COR-L47 (cell line): ENCODE measurements at places on chromosomes 5 and 9.

GRCh38 chr5:81316571-81316970 is 15.2 kb downstream of the ZCCHC9 start:
- no peak for DNase-seq

- DNase-seq = no peak
Observed at GRCh38 chr9:111455638-111456037, 28.5 kb downstream of the ECPAS start.

- DNase-seq = peak; percentile 45
Observed at GRCh38 chr5:74124826-74125225, 498.8 kb downstream of the ARHGEF28 start.

- no peak for DNase-seq
Observed at GRCh38 chr5:159698322-159698721, 218.0 kb upstream of the ADRA1B start.

GRCh38 chr9:109068764-109069163 is 51.0 kb downstream of the TMEM245 start:
- DNase-seq = no peak

GRCh38 chr5:173025651-173026050 is 30.5 kb upstream of the CREBRF start:
- DNase-seq = no peak

- DNase-seq = no peak
Observed at GRCh38 chr5:10702040-10702629, 58.9 kb downstream of the DAP start.

GRCh38 chr5:176664886-176665285 is 17.6 kb downstream of the TSPAN17 start:
- DNase-seq = no peak

GRCh38 chr5:39116344-39117170 is 42.4 kb upstream of the RICTOR start:
- no peak for DNase-seq

DNA sequence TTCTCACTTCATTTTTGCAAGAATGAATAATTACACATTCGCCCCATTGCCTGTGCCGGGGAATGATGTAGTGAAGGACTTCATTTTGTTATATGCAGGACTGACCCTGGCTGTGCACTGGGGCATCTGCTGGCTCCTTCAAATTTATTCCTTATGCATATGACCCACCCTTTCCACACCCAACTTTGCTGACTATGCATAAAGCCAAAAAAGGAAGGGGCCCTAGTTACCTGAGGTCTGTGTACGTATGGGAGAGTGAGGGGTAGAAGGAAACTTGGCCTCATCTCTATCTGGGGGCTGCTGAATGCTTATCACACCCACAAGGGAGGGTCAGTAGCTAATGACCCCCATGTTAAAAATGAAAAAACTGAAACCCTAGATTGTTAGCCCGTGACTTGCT is 259.6 kb downstream of the SMARCA2 start:
- no peak for DNase-seq

GRCh38 chr5:102918986-102919610 is 164.0 kb downstream of the PAM start:
- no peak for DNase-seq

GRCh38 chr5:6475626-6476312 is 27.1 kb downstream of the UBE2QL1 start:
- DNase-seq = peak; percentile 14

DNA sequence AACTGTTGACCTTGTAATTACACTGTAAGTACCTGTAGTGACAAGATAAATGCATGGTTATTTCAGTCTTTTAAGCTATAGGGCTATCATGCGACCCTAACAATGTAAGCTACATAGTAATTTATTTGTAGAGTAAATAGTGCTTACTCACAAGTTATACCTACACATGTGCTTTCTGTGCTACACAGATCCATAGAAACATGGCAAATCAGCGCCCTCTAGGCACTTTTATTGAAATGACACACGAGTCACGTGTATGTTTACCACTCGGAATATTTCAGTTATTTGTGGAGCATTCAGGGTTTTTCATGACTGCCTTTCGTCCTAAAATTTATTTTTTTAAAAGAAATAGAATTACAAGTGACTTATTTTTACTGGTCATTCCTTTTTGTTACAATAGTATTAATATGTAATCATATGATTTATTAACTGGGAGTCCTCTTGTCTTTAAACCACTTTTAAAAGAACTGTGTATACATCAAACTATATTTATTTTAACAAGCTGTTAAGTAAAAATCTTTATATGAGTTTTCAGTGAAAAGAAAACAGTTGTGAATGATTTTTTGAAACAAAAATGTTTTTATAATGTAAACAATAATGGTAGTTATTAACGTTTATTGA is 1242.3 kb upstream of the WWC1 start:
- DNase-seq = peak; percentile 51

GRCh38 chr5:156479849-156480248 is 152.9 kb downstream of the SGCD start:
- no peak for DNase-seq

GRCh38 chr9:116812231-116813030 is 125.3 kb downstream of the TRIM32 start:
- DNase-seq = no peak

DNA sequence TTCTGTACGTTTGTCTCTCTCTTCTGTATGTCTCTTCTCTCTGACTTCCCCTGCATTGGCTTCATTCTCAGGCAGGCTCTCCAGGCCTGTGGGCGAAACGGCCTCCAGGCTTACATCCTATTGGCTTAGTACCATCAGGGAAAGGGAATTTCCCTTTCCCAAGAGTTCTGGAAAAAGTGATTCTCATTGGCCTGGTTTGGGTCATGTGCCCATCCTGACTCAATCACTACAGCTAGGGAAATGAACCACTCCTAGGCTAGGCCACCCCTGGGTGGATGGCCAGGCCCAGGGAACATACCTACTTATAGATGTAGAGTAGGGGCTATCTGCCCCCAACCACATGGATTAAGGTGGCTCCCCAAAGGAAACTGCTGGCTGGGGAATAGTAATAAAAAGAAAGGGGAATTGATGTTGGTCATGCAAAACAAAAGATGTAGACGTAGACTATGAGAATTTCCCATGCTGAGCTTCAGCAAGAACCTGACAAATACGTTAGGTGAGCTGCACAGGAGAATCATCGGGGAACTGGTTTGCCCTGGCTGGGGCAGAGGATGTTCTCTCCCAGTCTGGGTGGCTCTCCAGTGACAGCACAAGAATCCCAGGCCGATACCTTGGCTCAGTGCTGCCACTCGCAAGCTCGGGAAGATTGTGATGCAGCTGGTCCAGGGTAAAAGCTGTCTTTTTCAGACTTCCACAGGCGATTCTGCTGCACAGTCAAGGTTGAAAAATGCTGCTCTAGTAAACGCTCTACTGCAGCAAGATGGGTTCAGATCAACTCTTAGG is 3.7 kb upstream of the EGR1 start:
- no peak for DNase-seq

DNA sequence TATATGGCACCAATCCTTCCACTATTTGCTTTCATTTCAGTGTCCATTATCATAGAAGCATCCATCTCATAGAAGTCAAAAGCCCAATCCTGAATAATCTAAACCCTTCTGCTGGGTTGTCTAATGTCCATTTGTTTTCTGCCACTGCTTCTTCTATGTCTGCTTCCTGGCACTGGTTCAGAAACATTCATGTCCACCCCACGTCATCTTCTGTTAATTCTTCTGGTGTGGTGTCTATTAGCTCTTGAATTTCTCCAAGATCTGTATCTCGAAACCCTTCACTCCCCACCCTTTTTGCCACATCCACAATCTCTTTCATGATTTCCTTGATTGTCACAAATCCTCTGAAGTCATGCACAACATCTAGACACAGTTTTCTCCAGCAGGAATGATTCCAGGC is 23.2 kb upstream of the GOLGA1 start:
- no peak for DNase-seq

- DNase-seq = no peak
Observed at GRCh38 chr9:131625790-131626670, 80.7 kb downstream of the PRRT1B start.

- no peak for DNase-seq
Observed at GRCh38 chr5:167219298-167219697, 1072.1 kb upstream of the WWC1 start.

GRCh38 chr5:74624931-74625505 is 15.5 kb downstream of the ENC1 start:
- DNase-seq = no peak

- DNase-seq = no peak
Observed at GRCh38 chr9:127778280-127779135, at the start of gene SH2D3C. SH2D3C (minus strand) TSS chr9:127778666; CDS start chr9:127778627, 39 bp downstream.

DNA sequence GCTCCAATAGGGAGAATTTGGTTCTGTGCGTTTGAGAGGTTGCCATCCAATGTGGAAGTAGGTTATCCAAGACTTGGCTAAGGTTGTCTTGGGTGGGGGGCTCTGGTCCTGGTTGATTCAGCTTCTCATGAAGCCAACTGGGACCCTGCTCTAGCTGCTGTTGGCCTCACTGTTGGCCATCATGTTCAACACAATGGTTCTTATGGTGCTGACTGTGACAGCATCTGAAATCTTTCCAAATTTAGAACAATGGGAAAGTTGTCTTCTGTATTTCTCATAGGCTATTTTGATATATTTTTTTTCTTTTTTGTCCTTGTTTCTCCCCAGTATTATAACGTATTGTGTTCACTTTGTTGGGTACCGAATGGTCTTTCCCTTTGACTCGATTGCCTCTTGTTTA is 71.9 kb downstream of the GDNF start:
- no peak for DNase-seq

DNA sequence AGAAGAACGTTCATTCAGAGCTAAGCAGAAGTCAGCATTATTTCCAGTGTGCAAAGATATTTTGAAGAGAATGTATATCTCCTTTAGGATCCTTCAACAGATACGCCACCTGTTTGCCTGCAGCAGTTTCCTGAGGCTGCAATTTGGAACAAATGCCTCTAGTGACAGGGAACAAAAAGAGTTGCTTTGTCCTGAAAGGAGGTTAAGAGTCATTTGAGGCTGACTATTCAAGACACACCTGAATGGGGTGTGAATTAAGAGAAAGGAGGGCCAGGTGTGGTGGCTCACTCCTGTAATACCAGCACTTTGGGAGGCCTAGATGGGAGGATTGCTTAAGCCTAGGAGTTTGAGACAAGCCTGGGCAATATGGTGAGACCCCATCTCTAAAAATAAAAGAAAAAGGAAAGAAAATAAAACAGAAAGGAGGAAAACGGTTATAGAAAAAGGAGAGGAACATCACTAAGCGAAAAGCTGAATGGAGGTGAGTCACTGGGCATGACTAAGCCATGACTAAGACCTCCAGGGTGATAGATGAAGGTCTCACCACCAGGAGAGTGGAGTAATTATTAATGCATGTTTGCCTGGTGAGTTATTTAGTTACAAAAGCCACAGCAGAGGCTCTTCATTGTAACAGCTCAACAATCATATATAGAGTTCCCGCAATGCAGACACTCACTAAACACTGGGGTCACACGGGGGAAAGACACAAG is 255.2 kb upstream of the TNC start:
- no peak for DNase-seq

DNA sequence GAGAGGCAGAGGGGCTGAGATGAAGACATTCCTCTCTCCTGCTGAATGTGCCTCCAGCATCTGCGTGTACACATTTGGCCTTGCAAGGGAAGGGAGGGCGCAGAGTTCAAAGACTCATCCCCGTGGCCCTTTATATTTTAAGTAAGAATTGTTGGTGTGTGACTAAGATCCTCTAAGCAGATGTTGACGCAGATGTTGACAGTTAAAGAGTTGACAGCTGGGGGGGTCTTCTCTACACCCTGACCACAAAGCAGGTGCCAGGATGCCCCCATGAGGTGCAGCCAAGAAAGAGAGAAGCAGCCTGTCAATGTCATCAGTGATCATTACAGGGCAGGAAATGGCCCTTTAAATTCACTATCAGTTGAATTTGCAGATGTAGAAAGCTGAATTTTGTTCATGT is 262.9 kb downstream of the IRX1 start:
- no peak for DNase-seq

DNA sequence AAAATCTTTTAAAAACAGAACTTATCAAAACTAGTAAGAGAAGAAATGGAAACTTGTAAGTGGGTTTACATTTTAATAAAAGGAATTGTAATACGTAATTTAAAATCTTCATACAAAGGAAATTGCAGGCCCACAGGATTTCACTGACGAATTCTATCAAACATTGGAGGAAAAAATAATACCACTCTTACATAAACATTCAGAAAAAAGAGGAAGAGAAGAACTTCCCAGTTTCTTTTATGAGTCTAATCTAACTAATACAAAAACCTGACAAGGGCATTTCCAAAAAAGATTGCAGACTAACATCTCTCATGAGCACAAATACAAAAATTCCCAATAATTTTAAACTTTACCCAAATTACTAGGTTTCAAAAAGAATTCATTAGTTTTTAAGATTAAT is 149.0 kb downstream of the RANBP17 start:
- DNase-seq = no peak

- no peak for DNase-seq
Observed at GRCh38 chr9:125038166-125038565, 97.3 kb upstream of the GOLGA1 start.

- DNase-seq = peak; percentile 62
Observed at GRCh38 chr5:58077416-58077815, 382.5 kb downstream of the PLK2 start.

DNA sequence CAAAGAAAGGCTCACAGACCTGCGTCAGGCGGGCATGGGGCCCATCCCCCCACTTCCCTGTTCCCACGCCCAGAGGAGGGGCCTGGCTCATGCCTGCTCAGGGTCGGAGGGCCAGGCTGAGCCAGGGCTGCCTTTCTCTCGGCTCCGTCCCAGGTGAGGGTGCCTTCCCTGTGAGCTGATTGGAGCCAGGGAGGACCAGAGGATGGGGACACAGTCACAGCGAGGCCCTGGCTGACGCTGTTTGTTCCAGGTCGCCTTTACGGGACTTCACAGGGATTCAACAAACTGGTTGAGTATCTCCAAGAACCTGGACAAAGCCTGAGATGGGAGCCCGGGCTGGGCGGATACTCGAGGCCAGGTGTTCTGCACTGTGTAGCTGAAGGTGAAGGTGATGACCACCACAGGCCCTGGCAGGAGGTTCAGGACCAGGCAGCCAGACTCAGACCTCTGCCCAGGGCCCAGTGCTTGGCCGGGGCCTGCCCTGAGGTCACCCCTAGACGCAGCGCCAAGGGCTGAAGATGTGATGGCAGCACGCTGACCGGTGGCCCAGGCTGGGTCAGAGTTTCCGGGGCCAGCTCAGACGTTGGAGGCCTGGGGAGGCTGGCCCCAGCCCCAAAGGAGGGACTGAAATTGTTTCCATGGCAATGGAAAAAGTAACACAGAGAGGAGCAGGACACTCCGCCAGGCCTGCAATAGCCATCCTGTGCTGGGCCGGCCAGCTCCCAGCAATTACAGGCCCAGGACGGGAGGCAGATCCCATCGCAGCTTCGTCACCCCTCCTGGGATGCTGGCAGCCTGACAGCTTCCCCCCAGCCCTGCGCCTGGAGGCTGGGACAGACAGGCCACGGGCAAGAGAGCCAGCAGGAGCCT is 65.3 kb upstream of the ADAMTS2 start:
- DNase-seq = no peak
